ENCODE measurements at places on chromosomes 2 and 18.

DNA sequence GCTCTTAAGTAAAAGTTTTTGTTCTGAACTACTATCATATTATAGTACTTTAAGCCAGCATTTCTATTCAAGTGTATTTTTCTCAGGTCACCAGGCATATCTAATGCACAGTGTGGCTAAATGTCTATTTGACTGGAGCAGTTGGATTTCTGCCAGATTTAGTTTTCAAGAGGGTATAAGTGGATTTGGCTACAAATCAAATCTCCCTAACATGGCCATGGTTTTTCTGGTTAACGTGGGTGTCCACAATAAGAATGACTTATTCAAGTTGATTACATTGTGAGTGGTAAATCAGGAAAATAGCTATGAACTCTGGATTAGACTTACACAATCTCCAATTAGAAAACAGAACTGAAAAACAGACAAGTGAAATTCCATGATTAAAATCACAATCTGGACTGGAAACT, 5.7 kb upstream of the CHN1 start:
- peak; percentile 90 for DNase-seq

- peak; percentile 10 for DNase-seq
Observed at GRCh38 chr2:205682239-205682970, at the start of gene NRP2. Gene NRP2 (plus strand): TSS chr2:205682501. CDS start chr2:205683291, 790 bp downstream.

- DNase-seq = no peak
Observed at GRCh38 chr18:67194886-67195285, 321.6 kb downstream of the DSEL start.

GRCh38 chr2:31166925-31167324, 28.7 kb upstream of the GALNT14 start:
- no peak for DNase-seq

DNA sequence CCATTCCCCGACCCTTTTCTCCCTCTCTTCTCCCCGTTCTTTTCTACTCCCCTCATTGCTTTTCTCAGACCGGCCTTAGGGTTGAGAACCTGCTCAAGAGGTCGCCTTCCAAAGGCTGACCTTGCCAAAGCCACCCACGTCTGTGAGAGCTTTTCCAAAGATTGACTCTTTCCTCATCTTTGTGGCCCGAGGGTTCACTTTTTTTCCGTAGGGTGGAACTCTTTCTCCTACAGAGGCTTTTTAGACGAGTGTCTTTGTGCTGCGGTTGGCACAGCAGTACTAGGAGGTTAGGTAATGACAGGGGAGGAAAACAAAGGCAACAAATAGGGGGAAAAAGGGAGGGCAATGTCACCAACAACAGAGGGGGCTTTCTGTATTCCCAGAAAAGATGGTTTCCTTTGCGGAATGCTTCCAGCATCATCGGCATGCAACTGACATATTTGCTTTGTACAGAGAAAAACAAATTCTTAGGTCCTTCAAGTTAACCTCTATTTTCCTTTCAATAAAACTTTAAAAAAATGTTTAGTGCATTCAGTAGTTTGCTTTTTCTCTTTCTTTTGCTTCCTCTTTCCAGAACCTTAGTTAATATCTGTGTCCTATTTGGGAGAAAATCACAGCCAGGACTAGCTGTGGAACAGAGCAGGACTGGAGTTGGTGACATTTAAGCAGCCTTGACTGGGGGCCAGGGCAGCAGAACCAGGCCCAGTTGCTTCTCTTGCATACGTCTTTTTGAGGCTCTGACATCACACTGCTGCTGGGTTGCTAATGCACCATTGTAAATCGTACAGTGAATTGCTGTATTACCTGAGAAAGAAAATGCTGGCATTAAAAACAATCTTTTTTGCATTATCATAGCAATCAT, 188.1 kb upstream of the FANCL start:
- DNase-seq = no peak

- no peak for DNase-seq
Observed at GRCh38 chr18:2534906-2535305, 36.4 kb downstream of the METTL4 start.

DNA sequence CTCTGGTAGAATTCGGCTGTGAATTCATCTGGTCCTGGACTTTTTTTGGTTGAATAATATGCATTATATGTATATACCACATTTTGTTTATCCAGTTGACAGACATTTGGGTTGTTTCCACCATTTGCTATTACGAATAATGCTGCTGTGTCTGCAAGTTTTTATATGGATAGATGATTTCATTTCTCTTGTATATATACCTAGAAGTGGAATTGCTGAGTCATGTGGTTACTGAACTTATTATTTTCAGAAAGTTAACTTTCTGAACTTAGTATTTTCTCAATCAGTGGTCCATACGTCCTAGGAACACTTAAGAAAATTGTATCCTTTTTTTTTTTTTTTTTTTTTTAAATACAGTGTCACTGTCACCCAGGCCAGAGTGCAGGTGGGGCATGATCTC, 63.3 kb downstream of the RIF1 start:
- no peak for DNase-seq

GRCh38 chr2:191351921-191352320, 106.7 kb downstream of the MYO1B start:
- DNase-seq = no peak

DNA sequence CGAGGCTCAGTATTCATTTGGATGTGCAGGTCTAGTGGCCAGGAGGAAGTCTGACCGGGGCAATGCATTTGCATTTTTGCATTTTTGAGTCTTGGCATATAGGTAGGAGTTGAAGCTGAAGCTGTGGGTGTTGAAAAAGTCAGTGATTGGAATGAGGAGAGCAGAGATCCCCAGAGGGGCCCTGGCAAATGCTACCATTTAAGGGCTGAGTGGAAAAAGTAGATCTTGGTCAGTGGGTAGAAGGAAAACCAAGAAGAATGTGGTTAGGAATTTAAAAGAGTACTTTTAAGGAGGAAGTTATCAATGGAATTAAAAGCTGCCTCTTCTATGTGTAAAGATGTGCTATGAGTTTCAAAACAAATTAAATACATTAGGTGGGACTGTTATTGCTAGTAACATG, 143.0 kb downstream of the ZEB2 start:
- DNase-seq = no peak

GRCh38 chr2:56483081-56483480, 299.3 kb downstream of the CCDC85A start:
- DNase-seq = no peak

GRCh38 chr2:197786010-197786877, 1.1 kb upstream of the BOLL start:
- DNase-seq = no peak

DNA sequence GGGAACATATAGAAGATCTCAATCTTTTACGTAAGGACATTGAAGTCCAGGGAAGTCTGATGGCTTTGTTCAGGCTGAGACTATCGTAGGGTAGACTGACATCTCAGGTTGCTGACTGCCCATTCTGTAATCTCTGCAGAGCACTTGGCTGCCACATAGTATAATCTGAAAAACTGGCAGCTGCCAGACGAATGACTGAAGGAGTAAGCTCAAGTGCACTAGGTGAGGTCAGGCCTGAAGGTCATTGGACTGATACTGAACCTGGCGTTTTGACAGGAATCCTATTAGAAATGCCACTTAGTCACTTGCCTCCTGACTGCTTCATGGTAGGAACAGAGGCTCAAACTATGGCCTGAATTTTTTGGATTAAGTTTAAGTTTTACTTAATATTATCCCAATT, 23.5 kb downstream of the GPD2 start:
- no peak for DNase-seq

DNA sequence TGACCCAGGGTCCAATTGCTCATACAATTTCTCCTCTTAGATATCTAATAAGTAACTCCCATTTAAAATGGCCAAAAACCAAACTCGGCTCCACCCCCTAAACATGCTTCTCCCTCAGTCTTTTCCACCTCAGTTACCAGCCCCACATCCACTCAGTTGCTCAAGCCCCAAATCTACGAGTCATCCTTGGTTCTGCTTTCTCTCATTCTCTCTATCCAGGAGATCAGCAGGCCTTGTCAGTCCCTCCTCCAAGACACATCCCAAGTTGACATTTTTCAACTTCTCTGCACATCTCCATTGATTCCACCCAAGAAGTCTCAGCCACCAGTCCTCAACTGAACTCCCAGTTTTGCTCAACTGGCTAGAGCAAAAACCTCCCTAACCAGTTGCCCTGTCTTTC, 40.5 kb upstream of the RTN4 start:
- DNase-seq = no peak

GRCh38 chr18:2881088-2881839, 34.5 kb downstream of the EMILIN2 start:
- DNase-seq = no peak

- no peak for DNase-seq
Observed at GRCh38 chr2:217996361-217996760, 6.4 kb downstream of the TNS1 start.

- DNase-seq = no peak
Observed at GRCh38 chr2:27795868-27796277, 24.4 kb downstream of the MRPL33 start.

DNA sequence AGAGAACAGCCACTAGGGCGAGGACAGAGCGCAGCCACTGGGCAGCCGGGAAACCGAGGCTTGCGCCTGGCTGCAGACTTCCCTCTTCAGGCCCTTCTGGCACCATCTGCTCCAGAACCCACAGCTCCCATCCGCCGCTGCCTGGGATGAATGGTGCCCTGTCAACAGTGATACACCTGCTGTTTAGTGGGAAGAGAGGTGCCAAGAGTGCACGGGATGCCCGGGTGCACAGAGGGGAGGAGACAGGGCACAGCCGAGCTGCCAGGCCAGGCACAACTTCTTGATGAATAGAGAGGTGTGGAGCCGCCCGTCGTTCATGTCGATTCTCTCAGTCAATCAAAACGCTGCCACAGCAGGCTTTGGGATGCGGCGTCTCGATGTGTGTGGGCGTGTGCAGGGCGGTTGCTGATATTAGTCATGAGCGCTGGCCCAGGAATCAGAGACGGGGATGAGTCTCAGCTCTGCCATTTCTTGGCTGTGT, 39.5 kb downstream of the RRM2 start:
- no peak for DNase-seq

DNA sequence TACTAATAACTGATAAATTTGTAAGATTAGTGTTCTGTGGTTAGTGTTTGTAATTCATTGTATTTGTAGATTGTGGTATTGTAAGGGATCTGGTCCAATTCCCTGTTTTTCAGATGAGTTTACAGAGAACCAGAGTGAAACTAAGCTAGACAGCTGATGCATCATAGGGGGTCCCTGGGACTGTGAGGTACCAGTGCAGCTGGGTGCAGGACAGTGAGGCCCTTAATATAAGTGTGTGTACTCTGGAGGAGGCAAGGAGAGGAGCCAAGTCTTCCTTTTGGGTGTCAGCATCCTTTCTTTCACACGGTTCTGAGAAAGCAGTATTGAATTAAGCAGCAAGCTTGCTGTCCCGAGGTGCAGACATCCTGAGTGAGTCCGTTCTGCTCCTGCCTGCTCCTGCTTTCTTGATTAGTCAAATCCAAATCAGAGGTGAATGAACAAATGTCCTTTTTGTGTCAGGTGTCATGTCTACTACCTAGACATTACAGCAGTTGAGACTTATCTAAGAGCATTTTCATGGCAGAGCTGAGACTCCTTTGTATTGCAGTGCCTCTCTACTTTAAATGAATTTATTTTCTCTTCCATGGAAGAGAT, 194.9 kb downstream of the MCFD2 start:
- no peak for DNase-seq

- DNase-seq = peak; percentile 70
Observed at GRCh38 chr2:69642709-69643601, 584 bp downstream of the AAK1 start.

DNA sequence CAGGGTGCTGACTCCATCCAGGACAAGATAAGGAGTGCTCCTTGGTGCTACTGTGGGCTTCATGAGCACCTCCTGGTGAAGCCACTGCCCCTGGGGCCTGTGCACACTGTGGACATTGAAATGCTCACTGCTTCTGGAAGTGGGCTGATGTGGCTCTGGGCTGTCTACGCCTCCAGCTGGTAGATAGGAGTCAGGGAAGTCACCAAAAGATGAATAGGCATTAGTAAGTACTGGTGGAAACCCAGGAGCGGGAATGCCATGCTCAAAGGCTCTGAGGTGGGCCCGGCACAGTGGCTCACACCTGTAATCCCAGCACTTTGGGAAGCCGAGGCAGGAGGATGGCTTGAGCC, 79.2 kb upstream of the MSH2 start:
- no peak for DNase-seq

GRCh38 chr2:140916410-140916809, 1214.4 kb downstream of the LRP1B start:
- no peak for DNase-seq

DNA sequence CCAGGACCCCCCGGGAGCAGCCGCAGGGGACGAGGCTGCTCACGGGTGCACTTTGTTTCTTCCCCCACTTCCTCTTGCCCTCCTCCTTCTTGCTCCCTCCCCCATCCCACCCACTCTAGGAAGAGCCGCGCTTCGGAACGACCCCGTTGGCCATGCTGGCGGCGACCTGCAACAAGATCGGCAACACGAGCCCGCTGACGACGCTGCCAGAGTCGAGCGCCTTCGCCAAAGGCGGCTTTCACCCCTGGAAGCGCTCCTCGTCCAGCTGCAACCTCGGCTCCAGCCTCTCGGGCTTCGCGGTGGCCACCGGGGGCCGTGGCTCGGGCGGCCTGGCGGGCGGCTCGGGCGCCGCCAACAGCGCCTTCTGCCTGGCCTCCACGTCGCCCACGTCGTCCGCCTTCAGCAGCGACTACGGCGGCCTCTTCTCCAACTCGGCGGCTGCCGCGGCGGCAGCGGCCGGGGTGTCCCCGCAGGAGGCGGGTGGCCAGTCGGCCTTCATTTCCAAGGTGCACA, 1.3 kb downstream of the SP9 start:
- no peak for DNase-seq

- DNase-seq = no peak
Observed at GRCh38 chr2:101520246-101520645, 45.3 kb upstream of the RFX8 start.

DNA sequence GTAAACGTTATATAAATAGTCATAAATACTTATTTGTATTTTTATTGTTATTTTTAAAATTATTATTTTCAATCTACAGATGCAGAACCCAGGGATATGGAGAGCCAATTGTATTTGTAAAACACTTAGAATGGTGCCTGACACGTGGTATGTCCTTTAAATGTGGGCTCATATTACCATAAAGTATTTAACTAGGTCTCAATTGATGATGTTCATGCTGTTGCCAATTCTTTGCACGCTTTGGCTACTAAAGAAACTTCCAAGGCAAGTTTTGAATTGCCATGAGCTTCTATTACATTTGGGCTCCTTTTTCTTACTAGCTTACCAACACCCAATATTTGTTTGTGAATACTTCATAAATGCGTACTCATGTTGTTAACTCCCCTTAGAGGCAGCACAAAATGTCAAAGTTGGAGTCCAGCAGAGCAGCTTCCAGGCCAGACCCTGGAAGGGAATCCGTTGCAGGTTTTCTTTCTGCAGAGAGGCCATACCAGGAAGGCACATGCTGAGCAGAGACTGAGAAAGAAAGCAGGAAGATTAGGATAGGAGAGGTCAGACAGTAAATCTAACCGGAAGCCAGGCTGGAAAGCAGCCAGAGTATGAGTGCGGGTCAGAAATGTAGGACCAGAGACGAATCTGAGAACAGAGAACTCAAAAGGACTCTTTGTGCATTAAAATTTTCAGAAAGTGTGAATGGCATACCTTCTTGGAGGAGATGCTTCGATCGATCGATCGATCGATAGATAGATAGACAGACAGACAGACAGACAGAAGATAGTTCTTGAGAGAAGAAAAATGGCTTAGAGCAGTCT, 4.2 kb upstream of the NOSTRIN start:
- DNase-seq = no peak

- DNase-seq = no peak
Observed at GRCh38 chr2:105184420-105184819, 57.1 kb upstream of the GPR45 start.

- no peak for DNase-seq
Observed at GRCh38 chr2:85250045-85250444, 77.7 kb downstream of the TGOLN2 start.
